ENCODE measurements at places on chromosomes 5 and 9.

GRCh38 chr9:78214492-78214891 lies 21.4 kb upstream of the CEP78 start:
- no peak for DNase-seq

GRCh38 chr5:107124376-107124775 lies 546.4 kb downstream of the EFNA5 start:
- DNase-seq: no peak

GRCh38 chr5:135269199-135269598 lies 129.8 kb downstream of the MACROH2A1 start:
- no peak for DNase-seq

- DNase-seq: no peak
Observed at GRCh38 chr5:68757006-68757405, 336.8 kb upstream of the SLC30A5 start.

- no peak for DNase-seq
Observed at GRCh38 chr5:68839019-68839552, 254.7 kb upstream of the SLC30A5 start.

GRCh38 chr9:76987594-76988200 lies 31.8 kb upstream of the FOXB2 start:
- DNase-seq: no peak

GRCh38 chr9:99274495-99274894 lies 52.4 kb downstream of the SEC61B start:
- no peak for DNase-seq

All from cortex of kidney (tissue), 1 donor.